GM20000 (cell line): ENCODE measurements at places on chromosomes 5 and 9.

DNA sequence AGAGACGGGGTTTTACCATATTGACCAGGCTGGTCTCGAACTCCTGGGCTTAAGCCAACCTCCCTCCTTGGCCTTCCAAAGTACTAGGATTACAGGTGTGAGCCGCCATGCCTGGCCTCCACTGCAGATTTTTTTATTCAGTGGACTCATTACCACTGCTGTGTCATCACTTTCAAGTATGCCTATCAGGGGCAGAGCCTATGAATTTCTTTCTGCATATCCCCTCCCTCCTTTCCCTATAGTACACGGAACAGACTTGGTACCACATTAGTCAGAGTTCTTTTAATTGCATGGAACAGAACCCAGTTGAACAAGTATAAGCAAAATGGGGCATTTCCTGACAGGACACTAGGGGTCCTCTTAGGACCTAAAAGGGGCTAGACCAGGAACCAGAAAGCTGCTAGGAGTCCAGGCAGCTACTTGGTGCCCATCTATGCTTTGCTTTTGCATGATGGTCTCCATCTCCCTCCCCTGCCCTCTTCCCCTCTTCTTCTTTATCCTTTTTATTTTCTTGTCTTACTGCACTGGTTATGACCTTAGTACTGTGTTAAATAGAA is 5.8 kb downstream of the BSPRY start:
- no peak for DNase-seq

- peak; percentile 30 for DNase-seq
Observed at GRCh38 chr5:149114403-149115312, 26.6 kb upstream of the ABLIM3 start.

- DNase-seq, result no peak
Observed at GRCh38 chr9:68446836-68447235, 90.4 kb downstream of the PGM5 start.

DNA sequence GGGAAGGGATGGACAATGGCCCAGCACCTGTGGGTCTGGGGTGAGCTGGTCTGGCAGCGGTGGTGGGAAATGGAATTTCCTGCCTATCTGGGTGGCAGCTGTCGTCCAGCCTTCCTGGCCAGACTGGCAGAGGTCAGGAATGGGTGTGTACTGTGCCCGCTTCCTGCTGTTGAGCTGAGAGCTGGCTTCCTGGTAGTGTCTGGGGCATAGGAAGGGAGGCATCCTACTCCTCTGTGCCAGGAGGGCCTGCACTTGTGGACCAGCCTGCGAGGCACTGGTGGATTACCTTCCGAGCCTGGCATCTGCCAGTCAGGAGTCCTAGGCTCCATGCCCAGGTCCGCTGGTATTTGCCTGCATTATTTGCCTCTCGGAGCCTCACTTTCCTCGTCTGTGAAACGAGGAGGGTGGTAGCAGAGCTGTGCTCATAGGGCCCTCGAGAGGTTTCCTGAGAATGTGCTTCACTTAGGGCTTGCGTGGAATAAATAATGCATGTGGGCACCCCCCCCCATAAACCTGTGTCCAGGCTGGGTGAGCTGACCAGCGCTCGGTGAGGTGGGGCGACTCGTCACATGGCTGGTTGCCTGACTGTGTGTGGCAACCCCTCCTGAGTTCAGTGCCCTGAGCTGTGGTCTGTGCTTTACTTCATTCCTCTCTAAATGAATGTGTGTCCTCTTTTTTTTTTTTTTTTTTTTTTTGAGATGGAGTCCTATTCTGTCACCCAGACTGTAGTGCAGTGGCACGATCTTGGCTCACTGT is 47.7 kb downstream of the HMCN2 start:
- DNase-seq, result no peak
